ENCODE measurements at places on chromosomes 6 and 20.

DNA sequence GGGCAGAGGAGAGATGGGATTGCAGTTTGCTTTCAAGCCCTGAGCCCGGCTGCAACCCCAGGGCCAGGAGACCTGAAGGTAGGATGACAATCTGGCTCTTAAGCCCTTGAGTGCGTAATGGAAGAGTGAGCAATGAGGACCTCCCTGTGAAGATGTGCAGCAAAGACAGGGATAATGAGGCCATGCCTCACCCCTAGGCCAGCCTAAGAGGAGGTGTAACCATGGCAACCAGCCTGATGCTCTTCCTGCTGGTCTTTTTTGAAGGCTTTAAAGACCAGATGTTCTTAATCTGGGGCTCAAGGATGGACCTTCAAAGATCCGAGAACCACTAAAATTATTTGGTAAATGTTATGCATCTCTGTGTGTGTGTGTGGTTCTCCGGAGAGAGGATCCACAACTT lies 8.2 kb downstream of the ARHGAP40 start:
- no peak for DNase-seq

GRCh38 chr6:129860908-129861665 lies at the start of gene TMEM244:
TSS of gene TMEM244 (minus strand) at chr6:129861315. CDS start at chr6:129861188, 127 bp downstream.
- no peak for DNase-seq

DNA sequence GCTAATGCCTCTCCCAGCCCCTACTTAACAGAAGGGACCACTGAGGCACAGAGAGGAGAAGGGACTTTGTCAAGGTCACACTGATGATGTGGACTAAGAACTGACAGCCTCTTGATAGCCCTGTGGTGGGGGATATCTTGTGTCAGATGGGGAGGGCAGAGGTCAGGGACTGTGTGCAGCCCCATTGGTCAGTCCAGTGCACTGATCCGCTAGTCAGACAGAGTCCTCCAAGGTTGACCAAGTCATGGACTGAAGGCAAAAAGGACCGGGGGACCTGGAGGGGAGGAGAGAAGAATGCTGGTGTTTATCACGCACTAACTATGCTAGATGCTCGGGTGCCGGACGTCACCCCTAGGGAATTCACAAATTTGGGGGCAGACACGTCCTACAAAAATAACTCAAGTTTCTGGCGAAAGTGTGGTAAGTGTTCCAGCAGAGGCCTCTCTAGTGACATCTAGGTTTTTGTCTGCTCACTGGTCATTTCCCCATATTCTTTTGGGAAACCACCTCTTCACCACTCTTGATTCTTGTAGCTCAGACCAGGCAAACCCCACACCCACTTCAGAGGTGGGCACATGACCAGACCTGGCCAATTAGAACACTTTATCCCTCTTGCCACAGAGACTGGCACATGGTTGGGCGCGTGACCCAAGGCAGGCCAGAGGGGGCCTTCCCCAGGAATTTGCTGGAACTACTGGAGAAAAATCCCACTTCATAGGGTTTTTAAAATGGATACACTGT lies 21.0 kb downstream of the TCF15 start:
- DNase-seq, result no peak

DNA sequence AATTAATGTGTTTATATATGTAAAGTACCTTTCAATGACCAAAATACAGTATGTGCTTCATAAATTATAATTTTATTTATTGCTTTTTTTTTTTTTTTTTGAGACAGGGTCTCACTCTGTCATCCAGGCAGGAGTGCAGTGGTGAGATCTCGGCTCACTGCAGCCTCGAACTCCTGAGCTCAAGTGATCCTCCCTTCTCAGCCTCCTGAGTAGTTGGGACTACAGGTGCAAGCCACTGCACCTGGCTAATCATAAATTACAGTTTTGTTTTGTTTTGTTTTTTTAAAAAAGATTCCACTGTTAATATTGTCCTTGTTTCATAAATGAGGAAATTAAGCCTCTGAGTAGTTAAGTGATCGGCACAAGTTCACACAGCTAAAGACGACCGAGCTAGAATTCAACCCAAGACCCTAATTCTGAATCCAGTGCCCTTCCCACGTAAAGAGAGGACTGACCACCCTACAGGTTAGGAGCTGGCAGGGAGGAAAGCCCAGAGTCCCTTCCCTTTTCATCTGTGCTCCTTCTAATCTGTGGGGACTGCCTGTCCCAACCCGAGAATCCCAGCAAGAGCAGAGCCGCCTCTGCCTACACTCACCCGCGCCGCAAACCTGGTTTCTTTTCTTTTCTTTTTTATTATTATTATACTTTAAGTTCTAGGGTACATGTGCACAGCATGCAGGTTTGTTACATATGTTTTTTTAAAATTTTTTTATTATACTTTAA lies 8.5 kb upstream of the GDF5 start:
- DNase-seq, result no peak

DNA sequence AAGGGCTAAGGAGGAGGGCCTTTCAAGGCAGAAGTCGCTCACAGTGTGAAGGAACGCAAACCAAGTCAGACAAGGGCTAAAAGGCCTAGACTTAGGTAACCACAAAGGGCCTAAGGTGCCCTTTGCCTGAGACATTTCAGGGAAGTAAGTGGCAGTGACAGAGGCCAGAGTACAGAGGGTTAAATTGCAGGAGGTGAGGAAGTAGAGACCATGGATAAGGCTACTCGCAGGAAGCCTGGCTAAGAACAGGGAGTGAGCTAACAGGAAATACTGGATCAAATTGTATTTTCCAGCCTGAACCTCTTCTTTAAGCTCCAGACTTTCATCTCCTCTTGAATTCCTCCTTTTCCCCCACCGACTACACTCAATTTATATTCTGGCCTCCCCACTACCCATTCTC lies 16.6 kb downstream of the ZHX3 start:
- no peak for DNase-seq

DNA sequence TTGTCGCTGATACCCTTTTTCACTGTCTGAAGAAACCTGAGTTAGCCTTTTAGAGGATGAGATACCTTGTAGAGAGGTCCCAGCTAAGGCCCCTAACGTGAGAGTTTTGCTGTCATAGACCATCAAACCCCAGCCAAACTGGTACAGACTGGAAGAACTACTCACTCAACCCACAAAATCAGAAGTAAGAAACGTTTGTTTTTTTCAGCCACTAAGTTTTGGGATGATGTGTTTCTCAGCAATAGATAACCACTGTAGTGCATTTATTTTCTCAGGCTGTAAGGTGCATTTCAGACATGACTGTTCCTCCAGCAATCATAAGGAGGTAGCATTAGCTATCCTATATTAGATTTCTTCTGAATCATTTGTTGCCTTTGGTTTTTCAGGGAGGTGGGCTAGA lies 407.3 kb upstream of the FLRT3 start:
- no peak for DNase-seq

- no peak for DNase-seq
Measured at GRCh38 chr20:31835977-31836852, 9.2 kb downstream of the FOXS1 start.

DNA sequence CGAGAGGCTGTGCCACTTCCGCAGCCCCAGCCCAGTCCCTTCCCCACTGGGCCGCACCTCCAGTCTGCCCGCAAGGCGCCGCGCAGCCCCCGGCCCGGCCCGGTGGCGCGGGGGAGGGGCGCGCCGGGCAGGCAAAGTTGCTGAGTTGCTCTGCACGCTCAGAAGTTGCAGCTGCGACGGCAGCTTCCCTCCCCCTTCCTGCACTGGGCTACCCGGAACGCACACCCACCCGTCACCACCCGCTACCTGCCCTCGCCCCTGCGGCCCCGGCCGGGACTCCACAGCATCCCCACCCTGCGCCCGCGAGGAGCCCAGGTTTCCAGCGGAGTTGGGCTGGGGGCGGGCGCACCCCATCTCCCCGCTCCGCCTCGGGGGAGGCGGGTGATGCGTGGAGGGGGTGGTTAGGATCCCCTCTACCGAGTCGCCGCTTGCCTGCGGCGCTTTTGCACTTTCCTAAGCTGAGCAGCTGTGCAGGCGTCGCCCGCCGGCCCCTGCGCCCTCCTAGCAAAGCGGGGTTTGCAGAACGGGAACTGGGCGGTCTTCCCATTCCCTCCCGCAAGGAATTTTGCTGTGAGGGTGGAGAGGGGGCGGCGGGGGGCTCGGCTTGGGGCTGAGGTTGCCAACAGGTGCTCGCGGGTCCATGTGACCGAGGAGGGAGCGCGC lies 55.9 kb upstream of the RREB1 start:
- peak; percentile 24 for DNase-seq

- no peak for DNase-seq
Measured at GRCh38 chr20:38184101-38184500, 19.0 kb upstream of the TGM2 start.

GRCh38 chr20:58293453-58293852 lies 16.1 kb upstream of the RAB22A start:
- DNase-seq, result no peak

- no peak for DNase-seq
Measured at GRCh38 chr20:22833851-22834250, 201.3 kb upstream of the SSTR4 start.

DNA sequence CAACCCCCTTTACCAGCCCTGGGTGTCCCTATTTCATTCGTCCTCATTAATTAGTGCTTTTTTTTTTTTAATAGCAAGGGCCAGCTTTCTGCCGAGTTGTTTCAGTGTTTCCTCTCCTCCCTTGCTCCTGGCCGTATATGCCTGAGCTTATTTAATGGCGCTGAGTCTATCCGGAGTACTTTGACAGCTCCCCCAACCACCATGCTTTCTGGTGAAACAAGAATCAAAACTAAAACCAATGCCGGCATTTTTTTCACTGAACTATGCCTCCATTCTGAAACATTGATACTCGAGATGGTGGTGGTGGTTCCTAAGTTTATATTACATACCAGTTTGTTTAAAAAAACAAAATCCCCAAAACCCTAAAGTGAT lies 1.2 kb downstream of the DCBLD1 start:
- DNase-seq, result no peak

DNA sequence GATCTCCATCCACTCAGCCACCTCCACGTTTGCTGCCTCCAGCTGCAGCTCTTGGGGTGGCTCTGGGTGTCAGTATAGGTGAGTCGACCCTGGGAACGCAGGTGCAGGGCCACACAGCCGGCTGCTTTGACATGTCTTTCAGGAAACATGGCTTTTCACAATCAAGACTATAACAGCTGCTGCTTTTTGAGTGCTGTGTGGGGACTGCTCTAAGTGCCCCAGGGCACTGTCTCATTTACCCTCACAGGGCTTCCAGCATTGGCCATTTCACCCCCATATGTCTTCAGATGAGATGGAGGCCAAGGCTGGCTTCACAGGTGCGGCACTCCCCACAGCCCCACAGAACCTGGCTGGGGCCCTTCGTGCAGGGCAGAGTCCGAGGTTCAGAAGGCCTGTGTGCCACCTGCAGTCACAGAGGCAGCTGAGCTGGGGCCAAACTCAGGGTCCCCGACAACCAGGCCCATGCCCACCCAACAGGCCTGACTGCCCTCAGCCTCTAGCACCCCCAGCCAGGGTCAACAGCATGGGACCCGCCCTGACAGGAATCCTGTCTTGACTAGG lies 14.9 kb upstream of the CST7 start:
- no peak for DNase-seq

- no peak for DNase-seq
Measured at GRCh38 chr6:139549561-139550070, 175.2 kb upstream of the CITED2 start.

- DNase-seq, result no peak
Measured at GRCh38 chr6:157763129-157763903, 59.7 kb upstream of the SNX9 start.

DNA sequence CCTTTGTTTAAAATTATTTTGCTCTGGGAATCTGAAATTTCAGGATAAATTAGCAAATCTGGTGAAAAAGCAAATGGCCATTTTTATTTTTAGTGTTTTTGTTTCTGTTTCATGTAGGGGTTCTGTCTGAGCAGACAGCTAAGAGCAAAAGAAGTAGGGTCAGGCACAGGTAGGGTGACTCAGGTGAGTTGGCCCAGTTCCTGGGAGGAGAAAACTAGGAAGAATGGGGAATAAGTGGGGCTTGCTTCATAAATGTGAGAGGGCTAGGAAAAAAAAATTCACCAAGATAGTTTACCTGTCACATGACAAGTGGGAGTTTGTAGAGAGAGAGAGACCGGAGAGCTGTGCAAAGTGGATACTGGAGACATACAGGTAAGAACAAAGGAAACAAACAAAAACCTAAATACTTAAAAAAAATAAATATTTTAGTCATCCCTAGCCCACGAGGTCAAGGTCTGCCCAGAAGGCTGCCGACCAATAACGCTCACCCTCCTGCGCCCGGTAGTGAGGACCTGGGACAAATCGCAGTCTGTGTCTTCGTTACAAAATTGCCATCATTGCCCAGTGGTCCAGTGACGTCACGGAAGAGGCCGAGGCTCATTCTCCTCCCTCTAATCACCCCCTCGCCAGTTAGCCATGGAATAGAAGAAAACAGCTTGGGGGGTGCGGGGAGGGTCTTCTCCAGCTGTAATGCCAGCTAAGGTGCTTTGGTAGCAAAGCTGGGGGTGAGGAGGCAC lies 2.3 kb downstream of the THBD start:
- DNase-seq, result no peak

- DNase-seq, result no peak
Measured at GRCh38 chr20:47013606-47014005, 119.0 kb downstream of the EYA2 start.

- DNase-seq, result no peak
Measured at GRCh38 chr20:51083447-51083846, 60.5 kb upstream of the KCNG1 start.

GRCh38 chr6:5029609-5030008 lies 25.8 kb upstream of the RPP40 start:
- no peak for DNase-seq

- DNase-seq, result no peak
Measured at GRCh38 chr6:110933912-110934311, 24.6 kb upstream of the GTF3C6 start.

- DNase-seq, result no peak
Measured at GRCh38 chr6:13181393-13181792, 146.9 kb downstream of the TBC1D7 start.

- no peak for DNase-seq
Measured at GRCh38 chr6:149050160-149050559, 267.4 kb upstream of the TAB2 start.

- no peak for DNase-seq
Measured at GRCh38 chr6:13434777-13435176, 52.6 kb downstream of the GFOD1 start.

DNA sequence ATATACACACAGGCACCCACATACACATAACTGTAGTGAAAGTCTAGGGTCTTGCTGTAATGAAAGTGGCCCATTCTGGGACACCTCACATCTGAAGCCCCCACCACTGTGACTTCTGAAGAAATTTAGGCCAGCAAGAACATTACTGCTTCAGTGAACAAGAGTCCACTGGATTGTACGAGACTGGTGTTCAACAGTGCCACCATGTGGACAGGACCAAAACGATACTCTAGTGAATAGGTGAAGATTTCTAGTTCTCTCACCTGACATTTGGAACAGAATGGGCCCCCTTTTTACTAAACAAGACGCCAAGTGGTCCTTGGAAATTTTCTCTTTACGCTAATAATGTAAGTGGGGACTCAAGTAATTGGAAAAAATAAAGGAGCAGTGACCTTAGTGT lies 156.9 kb downstream of the MAFB start:
- no peak for DNase-seq
